ENCODE measurements at places on chromosomes 5 and 9.

- no peak for DNase-seq
These were observed 11.5 kb downstream of the ANXA1 start for GRCh38 chr9:73162987-73163768.

DNA sequence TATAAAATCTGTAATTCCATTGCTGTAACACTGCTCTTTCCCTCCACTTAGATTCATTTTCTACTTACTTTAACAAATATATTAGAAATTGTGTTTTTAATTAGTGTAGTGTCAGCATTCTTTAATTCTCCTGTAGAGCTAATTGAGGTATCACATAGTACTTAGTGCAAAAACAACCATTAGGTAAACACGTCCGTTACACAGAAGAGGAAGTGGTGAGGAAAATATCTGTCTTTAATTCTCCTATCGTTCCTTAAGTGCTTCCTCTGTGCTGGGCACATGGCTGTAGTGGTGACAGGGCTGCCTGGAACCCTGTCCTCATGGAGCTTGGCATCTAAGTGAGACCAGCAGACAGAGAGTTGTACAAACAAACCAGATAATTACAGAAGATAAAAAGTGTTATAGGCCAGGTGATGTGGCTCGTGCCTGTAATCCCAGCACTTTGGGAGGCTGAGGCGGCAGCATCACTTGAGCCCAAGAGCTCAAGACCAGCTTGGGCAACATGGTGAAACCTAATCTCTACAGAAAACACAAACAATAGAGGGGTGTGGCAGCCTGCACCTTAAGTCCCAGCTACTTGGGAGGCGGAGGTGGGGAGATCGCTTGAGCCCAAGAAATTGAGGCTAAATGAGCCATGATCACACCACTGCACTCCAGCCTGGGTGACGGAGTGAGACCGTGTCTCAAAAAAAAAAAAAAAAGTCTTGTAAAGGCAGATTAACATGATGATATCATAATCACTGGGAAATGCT lies 36.4 kb downstream of the PARP8 start:
- peak; percentile 62 for DNase-seq

DNA sequence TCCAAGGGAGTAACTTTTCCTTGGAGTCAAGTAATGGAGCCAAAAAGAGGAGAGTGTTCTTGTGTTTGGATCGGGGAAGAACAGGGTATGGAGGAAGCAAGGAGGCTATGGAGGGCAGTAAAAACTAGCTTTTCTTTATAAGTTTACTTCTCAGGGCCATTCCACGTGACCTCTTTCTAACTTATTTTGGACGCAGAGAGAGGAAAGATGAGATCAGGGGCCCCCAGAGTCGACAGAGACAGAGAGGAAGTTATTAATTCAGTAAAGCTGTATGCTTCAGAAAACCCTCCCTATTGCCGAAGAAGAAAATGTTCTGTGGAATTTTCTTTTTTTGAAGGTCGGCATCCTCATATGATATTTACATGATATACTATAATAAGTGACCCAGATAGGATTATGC lies 233.8 kb upstream of the MPDZ start:
- no peak for DNase-seq

GRCh38 chr5:10701567-10702039 lies 59.4 kb downstream of the DAP start:
- peak; percentile 56 for DNase-seq

DNA sequence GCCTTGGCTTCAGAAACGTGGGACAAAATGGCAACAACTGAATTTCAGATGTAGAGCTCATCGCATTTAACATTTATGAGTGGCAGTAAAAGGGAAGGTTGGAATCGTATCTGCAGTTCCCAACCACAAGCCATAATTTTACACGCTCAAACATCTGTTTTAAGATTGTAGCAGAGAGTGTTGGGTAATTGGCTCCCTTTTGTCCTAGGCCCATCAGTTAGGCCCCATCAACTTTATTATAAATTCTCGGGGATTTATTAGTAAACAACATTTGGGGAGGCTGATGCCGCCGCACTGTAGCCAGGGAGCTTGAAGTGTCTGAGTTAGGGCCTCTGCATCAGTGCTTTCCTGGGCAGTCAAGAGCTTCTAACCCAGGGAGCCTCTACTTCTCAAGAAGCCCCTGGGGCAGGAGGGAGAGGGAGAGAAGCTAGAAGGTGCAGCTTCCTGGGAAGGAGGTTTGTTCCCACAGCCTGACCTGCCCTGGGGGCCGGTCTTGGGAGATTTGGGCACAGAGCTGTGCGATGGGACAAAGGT lies 66.2 kb downstream of the HSPA4 start:
- no peak for DNase-seq

- no peak for DNase-seq
These were observed 47.3 kb upstream of the ANXA1 start for GRCh38 chr9:73104342-73104741.

DNA sequence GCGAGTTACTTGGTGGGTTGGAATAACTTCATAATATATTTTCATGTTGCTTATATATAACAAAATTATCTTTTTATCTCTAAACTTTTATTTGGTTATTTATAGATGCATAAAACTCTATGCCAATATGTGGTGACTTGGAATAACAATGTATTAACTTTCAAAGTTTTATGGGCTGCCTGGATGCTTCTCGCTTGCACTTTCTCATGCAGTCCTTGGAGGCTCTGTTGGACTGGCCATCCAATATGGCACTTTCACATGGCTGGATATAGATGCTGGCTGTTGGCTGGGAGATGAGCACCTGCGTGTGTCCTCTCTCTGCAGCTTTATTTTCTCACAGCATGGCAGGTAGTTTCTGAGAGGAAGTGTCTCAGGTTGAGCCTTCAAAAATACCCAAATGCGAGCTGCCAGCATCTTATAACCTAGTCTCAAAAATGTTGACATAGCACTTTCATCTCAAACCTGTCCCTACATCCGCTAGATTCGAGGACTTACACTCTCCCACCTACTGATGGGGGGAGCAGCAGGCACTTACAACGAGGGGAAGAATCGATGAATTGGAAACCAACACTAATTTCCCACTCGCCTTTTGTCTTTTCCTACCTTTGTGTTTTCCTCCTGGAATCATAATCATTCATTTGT lies 48.3 kb upstream of the SMARCA2 start:
- no peak for DNase-seq

DNA sequence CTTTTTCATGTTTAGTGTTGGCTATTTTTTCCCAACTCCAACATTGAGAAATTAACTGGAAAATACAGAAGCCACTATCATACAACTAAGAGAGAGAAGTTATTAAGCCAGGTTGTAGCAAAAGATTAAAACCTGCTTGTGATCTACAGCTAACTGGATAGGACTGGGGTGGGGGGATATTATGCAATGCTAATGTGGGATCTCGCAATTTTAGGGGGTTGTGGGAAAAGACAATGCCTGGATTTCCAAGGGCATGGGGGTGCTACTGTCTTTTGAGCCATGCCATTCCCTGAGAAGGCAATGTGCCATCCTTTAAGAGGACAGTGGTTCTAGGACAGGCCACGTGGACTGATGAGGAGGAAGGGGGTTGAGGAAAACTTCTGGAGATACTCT lies 46.5 kb downstream of the MARCHF3 start:
- peak; percentile 32 for DNase-seq

DNA sequence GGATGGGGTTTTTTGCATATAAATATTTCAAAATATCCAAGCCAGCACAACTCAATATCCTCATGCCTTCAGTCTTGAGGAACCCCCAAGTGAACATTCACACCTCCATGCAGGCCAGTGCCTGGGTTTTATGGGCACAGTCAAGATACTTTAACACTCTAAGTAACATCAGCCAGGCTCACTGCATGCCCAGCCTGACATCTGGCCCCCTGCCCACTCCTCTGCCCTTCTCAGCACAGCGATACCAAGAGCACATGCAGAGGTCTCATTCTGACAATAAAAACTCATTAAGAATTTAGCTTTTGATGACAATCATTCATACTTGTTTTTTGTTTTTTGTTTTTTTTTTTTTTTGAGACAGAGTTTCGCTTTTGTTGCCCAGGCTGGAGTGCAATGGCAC lies 250.0 kb downstream of the CWC27 start:
- no peak for DNase-seq

- DNase-seq: no peak
These were observed 23.6 kb downstream of the TICAM2 start for GRCh38 chr5:115578657-115579056.

DNA sequence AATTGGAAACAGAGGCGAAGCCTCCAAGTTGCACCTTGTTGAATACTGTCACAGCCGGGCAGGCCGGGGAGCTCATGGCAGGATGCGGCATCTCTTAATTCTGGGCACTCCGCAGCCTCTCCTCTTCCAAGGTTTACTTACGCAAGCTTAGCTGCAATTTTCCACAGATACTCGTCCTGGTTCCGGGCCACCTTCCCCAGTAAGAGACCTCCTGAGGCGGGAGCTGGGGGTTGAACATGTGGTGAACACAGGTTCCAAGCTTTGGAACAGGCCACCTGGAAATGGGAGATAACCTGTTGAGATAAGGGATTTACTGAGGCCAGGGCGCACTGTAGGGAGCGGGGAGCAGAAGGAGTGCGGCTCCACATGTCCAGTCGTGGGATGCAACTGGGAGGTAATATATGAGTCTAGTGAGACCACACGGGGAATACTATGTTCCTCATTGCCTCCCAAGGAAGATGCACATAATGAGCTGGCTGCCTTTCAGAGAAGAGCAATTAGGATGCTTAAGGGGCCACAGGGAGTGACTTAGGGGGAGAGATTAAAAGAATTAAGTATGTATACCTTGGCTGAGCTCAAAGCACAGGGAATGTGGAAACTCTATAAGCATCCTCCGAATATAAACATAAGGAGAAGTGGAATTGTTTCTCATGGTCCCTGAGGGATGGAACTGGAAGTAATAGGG lies 335.2 kb downstream of the CWC27 start:
- DNase-seq: no peak

GRCh38 chr9:126513159-126514036 lies 100.3 kb upstream of the LMX1B start:
- DNase-seq: no peak

GRCh38 chr9:88781628-88782391 lies 209.5 kb upstream of the S1PR3 start:
- DNase-seq: peak; percentile 98

DNA sequence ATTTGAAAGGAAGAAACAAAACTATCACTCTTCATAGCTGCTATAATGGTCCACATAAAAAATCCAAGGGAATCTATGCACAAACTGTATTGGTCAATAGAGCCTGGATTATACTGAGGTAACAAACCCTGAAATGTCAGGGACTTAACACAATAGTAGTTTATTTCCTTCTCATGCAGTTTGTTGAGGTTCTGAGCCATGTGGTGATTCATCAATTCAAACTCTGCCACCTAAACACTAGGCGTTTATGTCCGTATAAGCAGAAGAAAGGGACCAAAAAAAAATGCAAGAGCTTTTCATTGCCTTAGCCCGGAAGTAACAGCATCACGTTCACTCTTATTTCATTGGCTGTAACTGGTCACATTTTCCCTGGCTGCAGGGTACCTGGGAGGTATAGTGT lies 464.7 kb downstream of the ZSWIM6 start:
- no peak for DNase-seq

DNA sequence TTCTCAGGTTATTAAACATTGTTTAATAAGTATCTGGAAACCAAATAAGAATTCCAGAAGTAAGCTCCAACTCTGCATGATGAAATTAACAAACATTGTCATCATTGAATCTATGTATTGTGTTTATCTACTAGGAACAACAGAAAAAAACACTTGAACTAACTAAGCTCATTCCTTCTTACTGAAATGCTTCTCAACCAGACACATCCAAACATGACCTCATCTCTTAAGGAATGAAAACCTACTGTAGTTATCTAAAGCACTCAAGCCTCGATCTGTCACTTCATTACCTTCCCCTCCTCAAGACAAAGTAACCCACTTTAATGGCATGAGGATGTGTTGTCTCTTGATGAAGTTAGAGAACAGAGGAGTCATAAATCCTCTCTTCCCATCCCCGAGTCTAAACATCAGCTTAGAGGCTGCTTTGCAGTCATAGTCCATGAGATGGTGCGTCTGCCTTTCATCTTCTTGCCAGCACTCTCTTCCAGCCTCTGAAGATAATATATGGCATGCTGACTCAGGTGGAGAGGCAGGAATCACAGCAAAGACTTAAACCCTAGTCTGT lies 86.5 kb downstream of the CEMIP2 start:
- no peak for DNase-seq

- no peak for DNase-seq
These were observed 3.7 kb downstream of the TUBB4B start for GRCh38 chr9:137244486-137245449.

GRCh38 chr9:109439378-109440116 lies 58.6 kb downstream of the PTPN3 start:
- DNase-seq: no peak

DNA sequence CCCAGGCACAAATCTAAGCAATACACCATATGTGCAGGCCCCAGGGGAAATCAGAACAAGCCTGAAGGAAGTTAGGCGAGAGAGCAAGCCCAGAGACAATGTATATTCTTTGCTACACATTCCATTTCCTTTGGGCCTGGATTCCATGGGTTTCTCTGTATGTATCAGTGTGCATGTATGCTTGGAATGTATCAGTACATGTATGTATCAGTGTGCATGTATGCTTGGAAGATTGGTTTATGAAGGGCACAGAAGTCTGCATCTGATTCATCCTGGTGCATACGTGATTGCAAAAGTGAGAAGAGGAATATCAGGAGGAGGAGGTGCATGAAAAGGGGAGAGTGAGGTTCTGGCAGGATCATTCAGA lies 232.6 kb upstream of the ANKRD55 start:
- DNase-seq: no peak

- DNase-seq: no peak
These were observed 544.4 kb downstream of the EFNA5 start for GRCh38 chr5:107126341-107126740.

DNA sequence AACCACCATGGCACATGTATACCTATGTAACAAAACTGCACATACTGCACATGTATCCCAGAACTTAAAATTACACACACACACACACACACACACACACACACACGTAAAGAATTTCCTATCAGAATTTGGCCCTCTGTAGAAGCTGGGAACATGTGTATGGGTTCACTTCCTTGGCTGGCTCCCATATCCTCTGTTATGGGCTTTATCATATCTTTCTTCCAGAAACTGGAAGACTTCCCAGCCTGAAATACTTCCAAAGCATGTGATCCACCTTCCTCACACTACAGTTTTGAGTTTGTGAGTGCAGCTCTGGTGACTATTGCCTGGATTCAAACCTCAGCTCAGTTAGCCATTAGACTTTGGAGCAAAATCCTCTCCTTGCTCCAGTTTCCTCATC lies 78.6 kb upstream of the GDNF start:
- DNase-seq: no peak

DNA sequence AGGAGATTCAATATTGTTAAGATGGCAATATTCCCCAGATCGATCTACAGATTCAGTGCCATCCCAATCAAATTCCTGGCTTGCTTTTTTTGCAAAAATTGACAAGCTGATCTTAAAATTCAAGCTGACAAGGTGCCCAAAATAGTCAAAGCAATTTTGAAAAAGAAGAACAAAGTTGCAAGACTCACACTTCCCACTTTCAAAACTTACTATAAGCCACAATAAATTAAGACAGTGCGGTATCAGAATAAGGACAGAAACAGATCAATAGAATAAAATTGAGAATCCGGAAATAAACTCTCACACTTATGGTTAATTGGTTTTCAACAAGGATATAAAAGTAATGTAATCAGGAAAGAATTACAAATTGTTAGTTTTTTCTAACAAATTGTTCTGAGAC lies 97.1 kb downstream of the NRG2 start:
- DNase-seq: no peak

Data from NB4 (cell line).